ENCODE measurements at places on chromosomes 3 and 15. TPM values are rescaled to one million over a fixed set of nuclear protein-coding genes. Genes with fewer than 3 reads are reported as not detected.

The CIB2 gene
- 16.4 TPM for total RNA-seq

The CD276 gene
- total RNA-seq, result 552 TPM

The EFHB gene
- 1.6 TPM for total RNA-seq

The ZNF639 gene
- total RNA-seq, result 29.8 TPM

The SLC22A13 gene
- 0.21 TPM for total RNA-seq

The CHRNB4 gene
- total RNA-seq, result not detected

The GRK7 gene
- 0.10 TPM for total RNA-seq

The FOXL2 gene
- total RNA-seq, result 6.8 TPM

The GOLGA8J gene
- not detected for total RNA-seq

The DNAJA4 gene
- 2.1 TPM for total RNA-seq

The SLC35G2 gene
- 8.2 TPM for total RNA-seq

The IGDCC3 gene
- total RNA-seq, result 538 TPM

The GOLGA8N gene
- total RNA-seq, result 2.3 TPM

The CNTN6 gene
- total RNA-seq, result not detected

The TTC21A gene
- total RNA-seq, result 41.7 TPM

The ZBTB47 gene
- 20.5 TPM for total RNA-seq

The KBTBD13 gene
- not detected for total RNA-seq

The PLA1A gene
- total RNA-seq, result 0.80 TPM
